ENCODE measurements at places on chromosomes 3 and 15.
A peak's percentile ranks its signal among the peaks of the same experiment; 100 is the strongest.

DNA sequence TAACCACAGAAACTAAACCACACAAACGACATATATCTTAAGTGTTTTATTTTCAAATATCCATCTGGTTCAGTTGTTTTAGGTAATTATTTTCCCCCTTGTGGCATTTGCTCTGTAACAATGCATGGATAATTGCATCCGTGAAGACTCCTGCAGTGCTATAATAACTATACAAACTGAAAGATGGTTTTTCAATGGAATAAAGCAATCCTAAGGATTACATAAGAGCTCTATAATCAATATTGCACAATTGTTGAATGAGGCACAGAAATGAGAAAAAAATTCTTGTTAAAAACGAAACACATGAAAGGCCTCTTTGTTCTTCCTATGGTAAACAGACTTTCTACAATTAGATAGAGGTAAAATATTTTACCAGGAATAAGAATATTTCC, 446.0 kb upstream of the EPHA3 start:
- DNase-seq = no peak

DNA sequence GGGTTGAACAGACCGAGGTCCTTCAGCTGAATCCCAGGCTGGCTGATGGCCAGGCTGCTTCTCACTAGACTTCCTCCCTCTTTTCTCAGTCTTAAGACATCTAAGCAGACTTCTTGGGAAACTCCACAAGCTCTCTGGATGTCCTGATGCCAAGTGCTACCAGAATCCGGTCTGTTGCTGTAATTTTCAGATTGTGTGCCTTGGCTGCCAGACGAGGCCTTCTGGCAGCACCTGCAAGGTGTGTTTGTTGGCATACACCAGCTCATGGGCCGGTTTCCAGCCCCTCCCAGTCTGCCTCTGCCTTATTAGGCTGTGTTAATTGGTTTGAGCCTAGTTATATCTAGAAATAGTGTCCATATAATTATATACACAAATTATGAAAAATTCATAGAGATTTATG, 120.6 kb downstream of the TNIK start:
- DNase-seq = no peak

DNA sequence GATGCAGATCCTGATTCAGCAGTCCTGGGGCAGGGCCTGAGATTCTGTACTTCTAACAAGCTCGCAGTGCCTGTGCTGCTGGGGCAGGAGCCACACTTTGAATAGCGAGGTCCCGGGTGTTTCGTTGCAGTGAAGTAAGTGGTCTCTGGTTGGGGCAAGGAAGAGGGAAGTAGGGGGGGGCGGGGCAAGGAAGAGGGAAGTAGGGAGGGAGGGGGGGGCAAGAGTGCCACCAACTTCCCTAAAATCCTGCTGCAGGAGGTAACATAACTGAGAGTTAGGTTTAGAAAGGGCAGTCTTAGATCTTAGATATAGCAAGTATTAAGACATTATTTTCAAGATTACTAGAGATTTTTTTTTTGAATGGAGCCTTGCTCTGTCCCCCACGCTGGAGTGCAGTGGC, 35.5 kb downstream of the CRTAP start:
- DNase-seq = no peak

DNA sequence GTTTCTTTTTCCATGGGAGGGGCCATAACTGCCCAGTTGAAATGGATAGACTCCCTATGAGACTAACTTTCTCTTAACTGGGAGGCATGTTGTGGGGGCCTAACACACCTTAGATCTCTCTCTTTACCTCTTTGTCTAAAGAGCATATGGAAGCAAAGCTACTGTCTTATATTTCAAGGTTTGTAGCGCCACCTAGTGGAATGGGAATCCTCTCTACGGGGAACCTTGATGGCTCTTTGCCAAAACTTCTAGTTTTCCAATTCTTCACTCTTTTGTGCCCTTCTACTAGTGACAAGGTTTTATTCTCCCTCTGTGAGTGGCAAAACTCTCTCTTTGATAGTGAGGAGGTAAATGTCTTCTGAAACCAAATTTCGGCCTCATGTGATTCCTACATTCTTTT, 1030.4 kb upstream of the CADM2 start:
- no peak for DNase-seq

DNA sequence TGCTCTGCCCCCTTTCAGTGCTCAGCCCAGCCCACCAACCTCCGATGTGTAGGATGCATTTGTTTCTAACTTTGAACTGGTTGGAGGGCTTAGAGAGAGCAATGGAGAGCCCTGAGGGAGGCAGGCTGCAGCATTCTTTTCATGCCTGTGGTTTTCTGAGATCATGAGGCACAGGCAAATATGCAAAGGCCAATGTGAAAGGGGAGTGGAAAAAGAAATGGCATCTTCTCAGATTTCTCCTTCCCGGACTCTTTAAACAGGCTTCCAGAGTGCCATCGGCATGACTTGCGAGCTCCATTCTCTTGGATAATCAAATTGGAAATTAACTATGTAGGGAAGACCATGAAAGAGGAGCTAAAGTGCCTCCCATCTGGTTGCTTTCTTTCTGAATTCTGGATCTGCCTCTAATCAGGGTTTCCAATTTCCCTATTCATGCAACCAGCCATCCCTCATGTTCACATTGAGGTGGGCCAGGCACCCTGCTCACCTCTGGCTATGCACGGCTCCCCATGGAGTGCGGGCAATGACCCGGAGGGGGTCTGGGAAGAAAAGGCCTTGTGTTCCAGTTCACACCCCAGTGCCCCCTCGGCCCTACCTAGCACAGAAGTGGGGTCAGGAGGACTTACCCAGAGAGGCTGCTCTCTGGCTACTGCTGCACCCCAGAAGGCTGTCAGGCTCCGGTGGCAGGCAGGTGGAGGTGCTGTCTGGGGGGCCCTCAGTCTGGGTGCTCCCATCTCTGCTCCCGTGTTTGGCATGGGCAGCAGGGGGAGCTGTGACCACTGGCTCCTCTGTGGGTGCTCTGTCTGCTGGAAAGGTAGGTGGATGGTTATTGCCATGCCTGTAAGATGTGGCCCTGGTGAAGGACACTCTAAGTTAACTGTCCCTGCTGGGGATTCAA, 16.1 kb downstream of the AMOTL2 start:
- peak; percentile 81 for DNase-seq

GRCh38 chr3:45985532-45986302, 9.9 kb downstream of the FYCO1 start:
- DNase-seq = no peak

DNA sequence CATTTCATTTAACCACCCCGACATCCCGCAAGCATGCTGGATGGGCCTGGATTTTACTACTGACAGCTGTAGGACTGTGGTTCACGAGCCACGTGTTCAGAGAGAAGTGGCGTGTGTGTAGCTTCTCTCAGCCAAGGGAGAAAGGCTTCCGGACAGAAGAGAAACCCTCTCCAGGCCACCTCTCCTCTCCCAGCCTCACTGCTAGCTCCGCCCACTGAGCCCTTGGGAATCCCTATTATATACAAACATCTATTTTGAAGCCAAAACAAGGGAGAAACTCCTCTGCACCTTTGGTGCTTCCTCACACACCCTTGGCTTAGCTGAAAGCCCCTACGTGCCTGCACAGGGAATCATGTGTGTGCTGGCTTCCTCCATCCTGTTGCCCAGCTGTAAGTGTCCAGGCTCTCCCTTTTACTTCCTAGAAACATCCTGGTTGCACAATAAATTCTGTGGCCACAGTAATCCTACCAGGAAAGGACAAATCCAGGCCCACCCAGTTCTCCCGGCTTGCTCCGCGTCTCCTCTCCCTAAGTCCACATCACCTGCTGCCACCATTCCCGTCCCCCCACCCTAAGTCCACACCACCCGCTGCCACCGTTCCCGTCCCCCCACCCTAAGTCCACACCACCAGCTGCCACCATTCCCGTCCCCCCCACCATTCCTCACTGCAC, 30.5 kb downstream of the PCSK6 start:
- DNase-seq = no peak

GRCh38 chr3:192373586-192373985, 353.8 kb downstream of the FGF12 start:
- DNase-seq = no peak

DNA sequence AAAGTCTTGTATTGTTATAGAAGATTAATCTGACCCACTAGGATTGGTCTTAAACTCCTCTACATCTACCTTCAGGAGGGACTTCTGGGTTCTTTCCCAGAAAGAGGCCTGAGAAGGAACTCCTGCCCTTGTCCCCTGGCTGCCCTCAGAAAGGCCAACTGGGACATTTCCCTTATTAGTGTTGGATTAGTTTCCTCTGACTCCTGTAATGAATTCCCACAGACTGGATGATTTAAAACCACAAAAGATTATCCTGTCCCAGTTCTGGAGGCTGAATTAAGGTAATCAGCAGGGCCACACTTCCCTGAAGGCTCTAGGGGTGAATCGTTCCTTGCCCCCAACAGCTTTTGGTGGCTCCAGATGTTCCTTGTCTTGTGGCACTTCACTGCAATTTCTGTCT, 102.8 kb upstream of the NMNAT3 start:
- DNase-seq = no peak

GRCh38 chr3:126616931-126617330, 38.0 kb downstream of the TXNRD3 start:
- no peak for DNase-seq

- no peak for DNase-seq
Observed at GRCh38 chr3:149486726-149487125, 12.2 kb downstream of the TM4SF4 start.

- DNase-seq = no peak
Observed at GRCh38 chr15:23761386-23761785, 74.3 kb upstream of the NDN start.

DNA sequence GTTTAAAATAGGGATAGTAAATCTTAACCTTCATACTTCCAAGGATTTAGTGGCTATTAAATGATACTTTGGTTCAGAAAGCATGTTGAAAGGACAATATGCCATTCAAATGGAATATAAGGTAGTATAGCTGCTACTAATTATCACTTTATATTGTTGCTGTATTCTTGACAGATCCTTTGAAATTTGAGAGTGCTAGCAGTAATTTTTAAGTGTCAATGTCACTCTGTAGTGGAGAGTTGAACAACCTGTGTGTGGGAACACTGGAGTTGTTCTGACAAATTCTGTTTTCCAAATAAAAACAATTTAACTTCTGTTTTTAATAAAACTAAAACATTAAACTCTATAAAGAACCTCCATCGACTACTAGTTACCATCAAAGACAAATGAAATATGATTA, 565.7 kb downstream of the FGF12 start:
- no peak for DNase-seq

DNA sequence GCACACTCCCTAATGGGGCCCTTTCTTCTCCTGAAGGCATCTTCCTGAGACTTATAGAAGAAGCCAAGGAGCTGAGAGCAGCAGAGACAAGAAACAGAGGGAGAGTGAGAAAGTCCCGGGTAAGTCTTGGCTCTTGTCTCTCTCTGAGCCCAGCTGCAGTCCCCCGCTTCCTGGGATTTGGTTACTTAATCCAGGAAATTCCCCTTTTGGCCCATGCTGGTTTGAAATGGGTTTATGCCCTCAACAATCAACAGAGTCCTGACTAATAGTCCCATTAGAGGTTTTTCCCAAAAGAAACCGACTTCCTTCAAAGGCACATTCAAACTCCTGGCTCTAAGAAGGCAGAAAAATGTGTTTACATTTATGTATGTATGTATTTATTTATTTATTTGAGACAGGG, 22.0 kb downstream of the TMEM158 start:
- DNase-seq = no peak

DNA sequence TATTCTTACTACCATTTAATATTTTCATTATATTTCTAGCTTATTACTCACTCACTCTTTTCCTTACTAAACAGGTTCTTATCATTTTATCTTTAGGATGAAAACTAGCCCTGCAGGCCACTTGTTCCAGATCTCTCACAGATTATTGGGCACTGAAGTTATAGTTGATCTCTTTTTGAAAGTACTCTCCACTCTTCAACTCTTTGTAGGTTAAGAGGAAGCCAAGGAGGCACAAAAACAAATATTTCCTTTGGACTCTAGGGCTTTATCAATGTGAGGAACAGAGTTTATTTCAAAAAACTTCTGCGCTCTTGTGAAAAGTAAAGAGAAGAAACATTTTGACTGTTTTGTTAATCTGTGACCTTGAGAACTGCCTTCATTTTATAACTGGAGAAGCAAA, 96.0 kb upstream of the NPHP3 start:
- DNase-seq = no peak

DNA sequence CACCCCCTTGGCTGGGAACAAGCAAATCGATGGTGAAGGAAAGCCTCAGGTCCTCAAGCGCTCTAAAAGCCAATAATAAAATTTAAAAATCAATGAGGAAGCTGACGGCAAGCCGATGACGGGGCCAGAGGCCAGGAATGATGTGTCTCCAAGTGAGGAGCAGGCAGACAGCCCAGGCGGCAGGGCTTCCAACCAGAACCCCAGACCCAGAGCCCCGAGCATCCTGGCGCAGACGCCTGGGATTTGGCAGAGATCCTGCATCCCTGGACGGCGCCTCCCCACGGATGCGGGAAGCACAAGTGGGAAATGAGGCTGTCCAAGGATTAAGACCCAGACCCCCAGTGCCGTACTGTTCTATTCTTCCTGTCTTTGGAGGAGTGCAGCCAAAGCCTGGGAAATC, 123.0 kb upstream of the PROK2 start:
- DNase-seq = no peak

- DNase-seq = no peak
Observed at GRCh38 chr3:107767897-107768605, 245.3 kb downstream of the BBX start.

- DNase-seq = no peak
Observed at GRCh38 chr3:56005196-56005805, 463.0 kb downstream of the ERC2 start.

DNA sequence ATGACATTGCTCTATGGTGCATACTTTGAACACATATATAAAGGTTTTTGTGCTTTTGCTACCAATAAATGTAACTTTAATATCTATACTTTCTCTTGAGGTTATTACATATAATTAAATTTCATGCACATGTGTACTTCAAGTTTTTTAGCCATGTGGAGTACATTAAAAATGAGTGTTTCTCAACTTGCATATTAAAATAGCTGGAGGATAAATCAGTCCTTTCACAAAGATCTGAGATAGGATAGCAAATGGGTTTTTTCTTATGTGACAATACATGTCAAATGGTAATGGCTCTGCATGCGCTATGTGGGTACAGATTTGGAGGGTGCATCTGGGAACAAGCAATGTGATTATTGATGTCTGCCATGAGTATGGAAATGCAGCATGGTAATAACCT, 48.7 kb upstream of the COL6A6 start:
- no peak for DNase-seq

DNA sequence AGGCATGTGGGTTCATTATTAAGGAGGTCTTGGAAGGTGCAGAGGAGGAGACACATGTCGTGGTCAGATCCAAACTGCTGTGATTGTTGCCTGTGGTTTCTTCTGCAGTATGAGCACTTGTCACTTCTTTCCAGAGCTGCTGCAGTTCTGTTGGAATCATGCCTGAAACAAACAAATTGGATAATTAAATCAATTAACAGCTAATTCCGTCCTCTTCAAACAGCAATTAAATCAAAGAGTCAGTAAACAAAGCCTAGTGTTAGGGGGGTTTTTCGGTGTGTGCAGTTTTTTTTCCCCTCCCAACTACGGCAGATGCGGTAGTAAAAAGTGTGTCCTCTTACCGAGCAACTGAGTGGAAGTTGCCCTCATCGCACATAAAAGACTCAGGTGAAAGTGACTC, 542.2 kb downstream of the FOXP1 start:
- no peak for DNase-seq

Measured in left renal pelvis (tissue), 4 donors.